ENCODE measurements at places on chromosomes 1 and 21. TPM values are rescaled to one million over a fixed set of nuclear protein-coding genes. Genes with fewer than 3 reads are reported as not detected.

DNA sequence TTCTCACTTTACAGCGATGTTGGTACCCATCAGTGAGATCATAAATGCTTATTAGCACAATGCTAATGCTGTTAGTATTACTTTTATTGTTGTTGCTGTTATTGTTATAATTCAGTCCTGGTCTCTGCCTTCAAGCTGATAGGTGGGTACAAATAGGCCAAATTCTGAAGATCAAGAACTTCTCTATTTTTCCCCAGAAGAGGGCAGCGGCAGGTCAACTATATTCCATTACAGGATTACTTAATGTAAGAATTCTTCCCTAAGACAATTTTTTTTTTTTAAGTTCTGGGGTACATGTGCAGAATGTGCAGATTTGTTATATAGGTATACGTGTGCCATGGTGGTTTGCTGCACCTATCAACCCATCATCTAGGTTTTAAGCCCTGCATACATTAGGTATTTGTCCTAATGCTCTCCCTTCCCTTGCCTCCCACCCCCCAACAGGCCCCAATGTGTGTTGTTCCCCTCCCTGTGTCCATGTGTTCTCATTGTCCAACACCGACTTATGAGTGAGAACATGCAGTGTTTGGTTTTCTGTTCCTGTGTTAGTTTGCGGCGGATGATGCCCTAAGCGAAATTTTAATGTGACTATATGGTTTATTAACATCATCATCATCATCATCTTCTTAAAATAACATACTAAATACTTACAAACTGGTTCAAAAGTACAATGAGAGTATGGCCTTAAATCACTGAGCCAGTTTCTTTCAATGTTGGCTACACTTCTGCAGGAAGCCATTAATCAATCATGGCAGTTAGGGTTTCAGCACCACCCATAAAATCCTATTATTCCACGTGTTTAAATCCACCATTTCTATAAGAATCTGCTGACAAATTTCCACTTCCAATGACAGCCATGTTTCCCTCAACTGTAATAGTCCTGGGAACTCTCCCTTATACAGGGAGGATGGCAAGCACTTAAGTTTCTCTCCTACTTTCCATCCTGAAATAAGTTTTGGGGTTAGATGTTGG, 19.2 kb downstream of the SLC19A2 start:
- no peaks in the 10 kb centered on the region for H3K4me1 ChIP-seq
- DNase-seq, result peak; percentile 29
- H3K27ac ChIP-seq, result no peak overlapping the region
- H3K27me3 ChIP-seq, result no peaks in the 10 kb centered on the region
- H3K4me3 ChIP-seq, result no peak overlapping the region

GRCh38 chr1:230254265-230254664, 171.9 kb downstream of the PGBD5 start:
- no peaks in the 10 kb centered on the region for H3K27me3 ChIP-seq
- no peak for DNase-seq
- H3K4me1 ChIP-seq, result no peaks in the 10 kb centered on the region

DNA sequence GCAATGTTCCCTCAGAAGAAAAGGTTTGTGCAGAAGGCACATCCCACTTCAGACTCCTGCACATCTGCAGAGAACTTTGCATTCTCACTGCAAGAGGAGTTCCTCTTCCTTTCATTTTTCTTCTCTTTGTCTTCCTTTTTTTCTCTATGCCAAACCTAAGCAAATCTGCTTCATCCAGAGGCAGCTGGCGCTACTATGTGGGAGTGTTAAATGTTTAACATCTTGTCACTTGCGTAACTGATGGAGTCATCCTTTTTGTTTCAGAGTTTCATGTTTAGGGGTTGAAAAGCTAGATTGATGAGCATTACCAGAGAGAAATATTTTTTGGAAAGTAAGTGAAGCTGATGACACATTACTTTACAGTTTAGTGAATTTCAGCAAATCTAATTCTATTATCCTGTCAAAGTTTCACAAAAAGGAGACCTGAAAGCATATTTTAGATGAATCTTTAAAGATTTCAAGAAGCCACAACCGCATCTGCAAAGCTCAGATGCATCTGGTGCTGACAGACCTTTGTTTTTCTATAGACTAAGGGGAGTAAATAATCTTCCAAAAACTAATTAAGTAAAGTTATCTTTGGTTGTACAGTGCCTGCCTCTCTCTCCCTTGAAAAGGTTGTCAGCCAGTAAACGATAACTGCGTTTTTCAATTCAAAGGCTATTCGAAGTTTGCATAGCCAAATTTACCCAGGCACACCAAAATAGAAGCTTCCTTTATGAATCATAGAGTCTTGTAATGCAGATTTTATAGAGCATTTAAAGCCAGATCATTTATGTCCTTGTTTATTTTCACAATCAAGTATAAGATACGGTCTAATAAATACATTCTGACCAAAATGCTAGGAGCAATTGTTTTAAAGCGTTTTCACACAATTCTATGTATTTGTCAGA, 1.2 kb upstream of the LRRC53 start:
- H3K27me3 ChIP-seq, result no peaks in the 10 kb centered on the region
- no peak overlapping the region for H3K4me3 ChIP-seq
- H3K36me3 ChIP-seq, result no peaks in the 10 kb centered on the region

DNA sequence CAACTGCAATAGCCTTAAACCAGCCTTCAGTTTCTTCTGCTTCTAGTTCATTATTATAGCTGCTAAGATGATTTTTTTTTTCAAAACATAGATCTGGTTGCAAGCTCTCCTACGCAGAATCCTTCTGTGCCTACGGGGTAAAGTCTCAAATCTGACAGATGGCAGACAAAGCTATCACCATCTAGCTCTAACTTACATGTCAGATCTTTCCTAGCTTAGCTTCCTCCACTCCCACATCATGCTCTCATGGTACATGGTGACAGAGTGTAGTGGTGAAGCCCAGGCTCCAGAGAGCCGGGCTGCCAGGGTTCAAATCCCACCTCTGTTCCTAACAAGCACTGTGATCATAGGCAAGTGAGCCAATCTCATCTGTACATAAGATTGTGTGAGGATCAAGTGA, 24.2 kb upstream of the GUCA2B start:
- DNase-seq, result no peak
- no peak overlapping the region for H3K4me3 ChIP-seq
- no peak overlapping the region for H3K27ac ChIP-seq
- no peaks in the 10 kb centered on the region for H3K36me3 ChIP-seq
- H3K27me3 ChIP-seq, result no peaks in the 10 kb centered on the region

The CAMSAP2 gene
- 40.3 TPM for total RNA-seq

The TDRD10 gene
- total RNA-seq, result not detected

DNA sequence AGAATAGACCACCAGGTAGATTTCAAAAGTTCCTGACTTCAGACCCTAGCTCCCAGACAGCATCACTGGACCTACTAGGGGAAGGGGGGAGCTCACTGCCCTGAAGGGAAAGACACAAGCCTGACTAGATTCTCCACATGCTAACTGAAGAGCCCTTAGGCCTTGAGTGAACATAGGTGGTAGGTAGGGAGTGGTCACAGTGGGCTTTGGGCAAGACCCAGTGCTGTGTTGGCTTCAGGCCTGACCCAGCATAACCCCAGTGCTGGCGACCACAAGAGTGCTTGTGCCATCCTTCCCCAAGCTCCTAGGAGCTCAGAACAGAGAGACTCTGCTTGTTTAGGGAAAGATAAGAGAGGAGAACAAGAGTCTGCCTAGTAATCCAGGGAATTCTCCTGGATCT, 51.1 kb upstream of the ACADM start:
- H3K27me3 ChIP-seq, result no peaks in the 10 kb centered on the region
- H3K36me3 ChIP-seq, result no peaks in the 10 kb centered on the region
- peaks cover 14% of the 10 kb centered on the region for H3K4me1 ChIP-seq
- DNase-seq, result no peak
- H3K27ac ChIP-seq, result peak overlapping the region; percentile 67

The CCDC190 gene
- total RNA-seq, result not detected

The SYCP1 gene
- not detected for total RNA-seq

The ANGPTL1 gene
- total RNA-seq, result not detected

DNA sequence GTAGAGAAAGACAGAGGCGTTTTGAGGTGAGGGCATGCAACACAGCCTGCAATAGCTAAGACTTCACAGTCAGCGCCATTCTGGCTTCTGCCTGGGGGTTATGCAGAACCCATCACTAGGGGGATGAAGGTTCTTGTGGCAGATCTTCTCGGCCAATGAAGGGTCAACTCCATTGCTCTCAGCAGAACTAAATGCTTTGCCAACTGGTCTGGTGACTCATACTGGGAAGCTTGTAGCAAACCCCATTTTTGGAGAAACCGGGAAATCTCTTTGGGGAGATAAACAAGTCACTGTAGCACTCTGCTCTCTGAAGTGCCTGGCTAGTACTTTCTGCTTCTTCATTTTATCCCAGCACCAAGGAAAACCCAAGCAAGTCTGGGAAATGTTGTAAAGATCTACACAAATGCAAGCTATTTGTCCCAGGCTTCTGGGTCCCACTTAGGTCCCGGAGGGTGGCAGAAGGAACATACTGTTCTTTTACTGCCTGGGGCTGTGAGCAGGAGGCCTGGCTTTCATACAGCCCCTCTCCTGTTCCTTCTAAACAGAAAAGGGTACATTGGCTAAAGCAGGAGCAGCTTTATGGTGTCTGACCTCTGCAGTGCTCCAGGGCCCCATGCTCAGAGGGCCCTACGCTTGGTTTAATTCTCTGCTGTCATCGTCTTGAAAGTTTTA, 28.8 kb downstream of the SHISA4 start:
- H3K36me3 ChIP-seq, result no peaks in the 10 kb centered on the region
- DNase-seq, result peak; percentile 35
- no peaks in the 10 kb centered on the region for H3K27me3 ChIP-seq
- H3K4me1 ChIP-seq, result peaks cover 45% of the 10 kb centered on the region

The SH2D1B gene
- not detected for total RNA-seq

DNA sequence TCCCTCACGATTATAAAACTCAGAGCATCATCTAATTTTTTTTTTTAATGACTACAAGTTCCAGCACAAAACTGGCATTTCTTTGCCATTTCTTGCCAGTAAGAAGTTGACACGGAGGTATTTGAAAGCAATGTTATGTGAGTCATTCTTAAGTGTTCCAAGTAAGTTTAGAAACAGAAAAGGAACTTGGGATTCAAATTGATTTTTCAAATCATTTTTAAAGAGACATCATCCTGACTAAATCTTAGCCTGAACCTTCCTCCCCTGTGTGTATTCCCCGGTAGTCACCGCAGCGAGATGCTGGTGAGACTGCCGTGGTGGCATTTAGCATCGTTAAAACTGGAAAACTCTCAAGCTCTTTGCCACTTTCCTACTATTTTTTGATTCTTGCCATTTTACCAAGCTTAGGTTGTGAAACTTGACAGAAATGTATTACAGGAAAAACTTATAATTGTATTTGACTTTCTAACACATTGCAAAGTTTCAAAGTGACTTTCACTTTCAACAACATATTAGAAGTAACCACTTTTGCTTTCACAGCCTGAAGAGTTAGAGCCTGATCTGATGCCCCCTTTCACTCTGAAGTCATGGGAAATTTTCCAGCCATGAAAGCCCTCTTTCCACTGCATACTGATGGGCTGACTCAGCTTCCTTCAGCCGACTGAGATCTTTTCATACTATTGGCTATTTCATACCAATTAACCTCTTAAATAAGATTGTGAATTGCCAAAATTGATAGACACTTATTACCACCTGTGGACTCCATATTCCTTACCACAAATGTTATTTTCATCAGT, 61.4 kb downstream of the OLFML2B start:
- peaks cover 14% of the 10 kb centered on the region for H3K4me1 ChIP-seq
- DNase-seq, result no peak
- H3K27me3 ChIP-seq, result no peaks in the 10 kb centered on the region
- H3K4me3 ChIP-seq, result no peak overlapping the region

- H3K4me1 ChIP-seq, result no peaks in the 10 kb centered on the region
- DNase-seq, result no peak
- H3K27ac ChIP-seq, result no peak overlapping the region
- no peak overlapping the region for H3K4me3 ChIP-seq
These were observed 7.6 kb upstream of the IFNAR1 start for GRCh38 chr21:33317145-33317544.

DNA sequence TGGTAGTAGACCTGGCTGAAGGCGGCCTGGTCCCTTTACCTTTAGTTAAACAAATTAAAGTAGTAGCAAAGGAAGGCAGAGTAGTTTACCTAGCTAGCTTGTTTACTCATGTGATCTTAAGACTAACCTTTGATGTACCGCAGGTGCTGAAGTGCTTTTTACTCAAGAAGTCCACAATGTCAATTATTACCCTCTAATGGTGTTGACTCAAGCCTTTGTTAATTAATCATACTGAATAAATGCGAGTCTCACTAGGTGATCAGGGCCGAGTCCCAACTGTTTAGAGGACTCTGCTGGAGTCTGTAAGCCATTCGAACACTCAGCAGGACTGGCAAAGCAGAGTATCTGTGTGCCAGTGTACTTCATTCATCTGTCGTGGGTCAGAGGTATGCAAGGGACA, 381.1 kb upstream of the NCAM2 start:
- no peaks in the 10 kb centered on the region for H3K36me3 ChIP-seq
- H3K4me1 ChIP-seq, result no peaks in the 10 kb centered on the region
- DNase-seq, result no peak
- no peak overlapping the region for H3K27ac ChIP-seq
- H3K27me3 ChIP-seq, result no peaks in the 10 kb centered on the region

The RAD54L gene
- total RNA-seq, result 44.8 TPM

DNA sequence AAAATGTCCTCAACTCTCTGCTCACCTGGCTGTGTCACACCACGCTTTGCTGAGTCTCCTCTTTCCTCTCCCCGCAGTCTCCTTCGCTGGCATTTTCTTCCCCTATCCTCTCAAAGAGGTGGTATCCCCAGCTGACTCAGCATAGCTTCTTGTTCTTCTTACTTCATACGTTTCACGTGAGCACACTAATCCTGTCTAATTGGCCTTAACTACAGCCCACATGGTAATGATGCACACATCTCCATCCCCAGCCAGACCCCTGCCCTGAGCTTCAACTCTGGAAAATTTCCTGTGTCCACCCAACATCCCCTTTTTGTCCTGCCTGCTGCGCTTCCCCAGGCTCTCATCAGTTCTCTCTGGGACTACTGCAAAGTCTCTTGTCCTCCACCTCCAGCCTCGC, 169.8 kb downstream of the TTLL7 start:
- H3K4me3 ChIP-seq, result no peak overlapping the region
- no peak for DNase-seq
- no peaks in the 10 kb centered on the region for H3K4me1 ChIP-seq
- no peak overlapping the region for H3K27ac ChIP-seq

Measured in PC-9 (cell line).